ENCODE measurements at places on chromosomes 7 and 10. TPM values are rescaled to one million over a fixed set of nuclear protein-coding genes. Genes with fewer than 3 reads are reported as not detected.

GRCh38 chr10:108616559-108617285 is 1306.6 kb downstream of the XPNPEP1 start:
- no peak for DNase-seq

- DNase-seq = no peak
Observed at GRCh38 chr7:158329686-158330085, 257.9 kb downstream of the PTPRN2 start.

GRCh38 chr7:83486957-83487356 is 162.0 kb downstream of the SEMA3E start:
- no peak for DNase-seq

DNA sequence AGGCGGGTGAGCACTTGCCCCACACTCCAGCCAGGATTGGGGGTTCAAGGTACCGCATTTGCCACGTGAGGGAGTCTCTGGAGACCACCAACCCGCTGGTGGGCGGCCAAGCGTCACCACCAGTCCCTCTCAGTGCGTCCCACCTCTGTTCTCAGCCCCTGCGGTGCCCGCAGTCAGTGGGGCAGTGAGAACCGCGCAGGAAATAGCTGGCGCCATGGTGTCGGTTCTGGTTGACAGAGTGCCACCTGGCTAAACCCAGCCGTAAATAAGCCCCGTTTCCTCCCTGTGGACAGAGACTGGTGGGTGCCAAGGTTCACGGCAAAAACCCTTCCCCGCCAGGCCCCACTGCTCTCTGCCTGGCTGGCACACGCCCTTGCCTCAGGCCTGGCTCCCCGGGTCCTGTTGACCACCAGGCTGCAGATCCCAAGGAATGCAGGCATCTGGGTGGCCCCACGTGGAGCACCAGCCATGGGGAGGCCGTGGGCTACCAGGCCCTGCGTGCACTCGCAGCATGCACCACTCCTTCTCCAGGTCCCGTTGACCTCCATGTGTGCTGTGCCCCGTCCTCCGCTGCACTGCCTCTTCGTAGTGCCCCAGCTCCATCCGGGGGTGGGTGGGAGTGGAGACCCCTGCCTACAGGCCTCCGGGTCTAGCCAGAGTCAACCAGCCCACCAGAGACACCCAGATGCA is 140.0 kb downstream of the LHPP start:
- DNase-seq = peak; percentile 65

DNA sequence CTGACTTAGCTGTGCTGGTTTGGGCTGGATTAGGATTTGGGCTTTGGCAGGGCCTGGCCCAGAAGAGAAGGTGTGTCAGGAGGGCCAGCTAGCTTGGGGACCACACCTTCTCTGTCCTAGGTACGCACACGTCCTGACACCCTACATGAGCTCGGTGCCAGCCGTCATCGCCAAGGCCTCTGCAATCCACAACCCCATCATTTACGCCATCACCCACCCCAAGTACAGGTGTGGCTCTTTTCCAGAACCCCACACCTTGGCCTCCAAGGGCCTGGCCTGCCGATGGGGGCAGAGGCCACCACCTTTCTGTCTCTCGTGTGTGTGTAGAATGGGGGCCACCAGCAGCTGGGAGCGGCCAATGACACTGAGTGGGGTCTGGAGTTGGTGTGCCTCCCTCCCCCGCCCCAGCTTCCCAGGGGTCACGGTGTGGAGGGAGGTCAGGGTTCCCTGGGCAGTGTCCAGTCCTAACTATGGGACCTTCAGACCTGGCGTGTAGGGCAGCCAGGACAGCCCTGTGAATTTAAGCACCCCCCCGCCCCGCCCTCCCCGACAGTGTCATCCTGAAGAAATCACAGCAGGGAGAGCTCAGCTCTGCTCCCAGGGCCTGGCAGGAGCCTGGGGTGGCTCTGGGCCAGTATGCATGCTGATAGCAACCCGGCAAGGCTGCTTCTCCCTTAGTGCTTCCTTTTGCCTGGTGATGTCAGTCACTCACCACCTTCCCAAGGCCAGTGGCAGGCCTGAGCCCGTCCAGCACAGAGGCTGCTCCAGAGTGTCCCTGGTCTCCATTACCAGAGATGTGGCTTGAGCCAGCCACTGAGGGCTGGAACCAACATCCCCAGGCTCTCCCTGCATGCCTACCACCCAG is 6.9 kb upstream of the LDB3 start:
- peak; percentile 78 for DNase-seq

GRCh38 chr10:110501142-110501937 is 3.6 kb downstream of the DUSP5 start:
- peak; percentile 56 for DNase-seq

GRCh38 chr10:127892743-127893142 is at the start of gene CLRN3:
CLRN3 (minus strand) TSS chr10:127892941; CDS start chr10:127892784, 157 bp downstream.
- no peak for DNase-seq

- DNase-seq = peak; percentile 85
Observed at GRCh38 chr7:116210345-116211005, at the start of gene TES. TES (plus strand) TSS chr7:116210539; CDS start chr7:116210708, 169 bp downstream.

GRCh38 chr7:82615527-82615926 is 171.9 kb upstream of the CACNA2D1 start:
- no peak for DNase-seq

DNA sequence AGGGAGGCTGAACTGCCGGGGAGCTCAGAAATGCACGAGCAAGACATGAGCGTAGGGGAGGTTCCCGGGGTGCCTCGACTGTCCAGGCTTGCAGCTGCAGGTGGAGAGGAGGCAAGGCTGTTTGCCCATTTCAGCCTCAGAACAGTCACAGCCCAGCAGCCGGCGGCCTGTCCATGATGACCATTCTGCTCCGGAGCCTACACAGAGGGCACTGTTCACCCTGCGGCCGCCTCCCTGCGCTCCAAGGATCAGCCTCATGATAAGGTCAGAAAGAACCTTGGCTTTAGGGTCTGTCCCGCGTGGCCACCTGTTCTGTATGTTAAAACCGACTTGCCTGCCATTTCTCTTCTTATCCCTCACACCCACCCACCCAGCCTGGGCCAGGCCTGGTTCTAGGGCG is 21.9 kb upstream of the CFAP46 start:
- DNase-seq = no peak

DNA sequence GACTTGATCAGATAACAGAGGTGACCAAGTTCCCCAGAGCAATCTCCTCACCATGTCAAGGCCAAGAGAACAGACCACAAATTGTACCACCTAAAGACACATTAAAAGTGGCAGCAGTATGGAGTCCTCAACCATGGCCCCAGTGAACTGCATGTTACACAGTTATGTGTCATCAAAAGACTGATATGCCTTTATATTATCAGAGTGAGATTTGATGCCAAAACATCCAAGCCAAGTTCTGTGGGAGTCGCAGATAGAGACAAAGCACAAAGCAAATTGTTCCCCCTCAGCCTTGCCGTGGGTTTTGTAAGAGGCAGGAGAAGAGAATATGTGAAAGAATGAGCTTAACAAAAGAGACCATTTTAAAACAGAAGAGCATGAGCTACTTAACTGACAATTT is 39.2 kb upstream of the TES start:
- DNase-seq = no peak

DNA sequence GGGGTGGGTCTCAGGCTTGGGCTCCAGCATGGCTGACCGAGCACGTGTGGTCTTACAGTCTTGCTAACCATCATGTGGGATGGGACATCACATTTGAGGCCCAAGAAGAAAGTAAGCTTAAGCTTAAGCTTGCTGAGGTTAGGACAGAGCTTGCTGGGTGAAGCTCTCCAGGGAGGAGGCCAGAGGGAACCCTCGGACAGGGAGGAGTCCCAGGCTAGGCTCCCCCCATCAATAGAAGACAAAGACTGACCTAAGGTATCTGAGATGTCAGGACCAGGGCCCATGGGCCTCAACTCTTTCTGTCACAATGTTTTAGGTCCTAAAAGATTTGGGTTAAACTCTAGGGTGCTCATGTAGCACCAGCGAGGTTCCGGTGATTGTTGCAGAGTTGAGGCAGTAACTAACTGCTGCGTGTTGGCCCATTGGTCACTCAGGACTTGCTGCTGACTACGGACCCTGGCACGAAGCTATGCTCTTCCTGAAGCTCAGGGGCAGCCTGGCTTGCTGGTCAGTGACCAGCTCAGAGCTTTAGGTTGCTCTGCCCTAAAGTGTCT is 10.5 kb downstream of the AKR1E2 start:
- DNase-seq = no peak

DNA sequence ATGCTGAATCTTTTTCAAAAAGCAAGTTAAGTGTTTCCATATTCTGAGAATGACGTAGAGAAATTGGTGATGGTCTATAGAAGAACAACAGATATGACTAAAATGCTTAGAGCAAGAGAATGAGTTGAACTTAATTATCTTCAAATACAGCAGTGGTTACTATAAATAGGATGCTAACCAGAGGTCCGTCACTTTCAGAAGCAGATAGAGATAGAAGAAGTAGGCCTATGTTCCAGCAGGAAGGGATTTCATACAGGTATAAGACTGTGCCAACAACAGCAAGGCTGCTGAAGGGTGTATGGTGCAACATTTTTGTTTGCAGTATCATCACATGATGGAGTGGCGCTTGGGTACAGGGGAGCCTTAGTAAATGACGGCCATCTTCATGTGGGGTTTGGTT is 68.6 kb downstream of the HBP1 start:
- DNase-seq = no peak

DNA sequence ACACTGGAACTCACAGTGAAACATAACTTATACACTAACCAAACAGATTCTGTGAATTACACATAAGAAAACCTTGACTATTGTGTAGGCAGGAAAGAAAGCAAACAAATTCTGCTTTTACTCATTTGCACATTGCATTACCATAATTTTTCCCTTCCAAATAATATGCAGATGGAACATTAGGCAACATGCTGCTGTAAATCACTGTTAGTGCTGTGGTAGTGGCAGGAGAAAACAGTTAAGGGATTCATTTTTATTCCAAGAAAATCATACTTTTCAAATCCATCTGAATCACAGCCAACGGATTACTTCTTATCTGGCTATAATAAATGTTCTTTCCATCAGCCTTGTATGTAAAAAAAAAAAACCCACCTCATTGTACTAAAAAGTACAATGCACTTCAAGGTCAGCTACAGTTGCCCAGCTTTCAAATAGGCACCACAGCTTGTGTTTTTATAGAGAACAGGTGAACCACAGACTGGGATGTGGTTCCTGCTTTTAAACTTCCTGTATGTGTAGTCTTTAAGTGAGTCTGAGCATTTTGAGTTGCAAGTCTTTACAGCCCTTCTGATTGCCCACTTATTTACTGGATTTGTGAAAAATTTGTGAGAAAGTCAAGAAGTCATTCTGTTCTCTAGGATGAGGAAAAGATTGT is 590.0 kb upstream of the SEMA3D start:
- no peak for DNase-seq

GRCh38 chr7:27032839-27033238 is 63.0 kb downstream of the HOXA1 start:
- no peak for DNase-seq

DNA sequence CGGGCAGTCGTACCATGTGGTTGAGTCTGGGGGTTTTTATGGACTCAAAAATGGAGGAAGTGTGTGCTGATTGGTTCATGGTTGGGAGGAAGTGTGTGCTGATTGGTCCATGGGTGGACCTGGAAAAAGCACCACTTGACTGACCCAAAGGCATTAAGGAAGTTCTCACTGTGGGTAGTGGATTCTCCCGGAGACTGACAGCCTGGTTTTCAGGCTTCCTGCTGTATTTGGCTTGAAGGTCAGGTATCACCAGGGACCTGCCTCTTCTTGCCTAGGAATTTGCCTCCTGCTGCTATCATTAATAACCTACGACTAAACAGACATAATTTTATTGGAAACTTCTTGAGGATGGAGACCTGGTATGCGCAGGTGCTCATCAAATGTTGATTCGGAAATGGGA is 268.8 kb upstream of the LRGUK start:
- no peak for DNase-seq

- DNase-seq = no peak
Observed at GRCh38 chr10:85157206-85157605, 828.8 kb downstream of the CCSER2 start.

DNA sequence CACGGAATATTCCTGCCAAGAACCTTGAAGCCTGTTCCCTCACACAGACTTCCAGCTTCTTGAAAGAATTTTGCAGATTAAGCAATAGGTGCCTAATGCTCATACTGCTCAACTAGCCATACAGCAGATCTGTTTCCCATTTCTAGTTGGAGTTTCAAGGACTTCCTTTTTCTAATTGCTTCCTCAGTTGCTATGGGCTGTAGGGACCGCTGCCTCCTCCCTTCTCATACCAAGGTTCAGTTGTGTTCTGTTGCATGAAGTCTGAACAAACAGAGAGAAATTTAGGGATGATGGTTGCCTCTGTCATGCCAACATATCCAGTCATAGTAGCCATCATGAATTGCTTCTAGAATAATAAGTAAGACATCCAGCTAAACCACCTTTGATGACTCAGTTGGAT is 6.8 kb downstream of the ITGA8 start:
- DNase-seq = no peak

- no peak for DNase-seq
Observed at GRCh38 chr10:60883187-60883586, 60.8 kb downstream of the RHOBTB1 start.

- no peak for DNase-seq
Observed at GRCh38 chr7:35256256-35257175, 2.6 kb upstream of the TBX20 start.

DNA sequence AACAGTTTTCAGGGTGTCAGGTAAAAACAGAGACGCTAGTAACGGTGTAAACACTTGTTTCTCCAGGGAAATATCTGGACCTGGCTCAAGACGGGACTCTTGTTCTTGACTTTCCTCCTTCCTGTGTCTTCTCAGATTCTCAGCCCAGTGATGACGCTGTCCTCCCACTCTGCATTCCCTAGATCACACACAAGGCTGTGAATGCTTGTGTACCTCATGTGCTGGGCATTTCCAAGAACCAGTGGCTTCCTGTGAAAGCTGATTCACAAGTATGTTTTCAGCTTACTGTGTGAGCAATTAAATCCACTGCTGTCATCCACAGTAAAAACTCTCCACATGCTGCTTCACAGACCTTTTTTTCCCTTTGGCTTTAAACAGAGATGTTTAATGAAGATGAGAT is 193.8 kb upstream of the DPP6 start:
- DNase-seq = no peak

GRCh38 chr10:124596116-124596785 is 134.6 kb downstream of the LHPP start:
- no peak for DNase-seq

- DNase-seq = peak; percentile 12
Observed at GRCh38 chr10:82358486-82359099, 483.6 kb downstream of the NRG3 start.

- DNase-seq = no peak
Observed at GRCh38 chr10:89055159-89055558, 64.6 kb downstream of the FAS start.

Gene SLC37A3
- total RNA-seq = 50.3 TPM

Gene AZGP1
- total RNA-seq = 10.0 TPM

Gene CYP26C1
- total RNA-seq = 0.35 TPM

Gene WASHC2C
- 47.0 TPM for total RNA-seq

Gene SLC29A4
- 3.4 TPM for total RNA-seq

Gene FAM131B
- total RNA-seq = 0.82 TPM

Gene MXI1
- total RNA-seq = 29.0 TPM

Gene TMEM26
- 1.2 TPM for total RNA-seq

Gene VWDE
- total RNA-seq = 1.5 TPM

Gene DNAH11
- total RNA-seq = 2.3 TPM

Gene EPO
- total RNA-seq = not detected

Gene CTAGE8
- 4.3 TPM for total RNA-seq

Gene CSGALNACT2
- total RNA-seq = 20.0 TPM

Gene ADAM22
- total RNA-seq = 7.9 TPM

Gene ELAPOR2
- total RNA-seq = 9.0 TPM

Gene MDFIC
- 32.9 TPM for total RNA-seq
